Motor neuron (in vitro differentiated cells): ENCODE measurements at places on chromosomes 16 and 17.

DNA sequence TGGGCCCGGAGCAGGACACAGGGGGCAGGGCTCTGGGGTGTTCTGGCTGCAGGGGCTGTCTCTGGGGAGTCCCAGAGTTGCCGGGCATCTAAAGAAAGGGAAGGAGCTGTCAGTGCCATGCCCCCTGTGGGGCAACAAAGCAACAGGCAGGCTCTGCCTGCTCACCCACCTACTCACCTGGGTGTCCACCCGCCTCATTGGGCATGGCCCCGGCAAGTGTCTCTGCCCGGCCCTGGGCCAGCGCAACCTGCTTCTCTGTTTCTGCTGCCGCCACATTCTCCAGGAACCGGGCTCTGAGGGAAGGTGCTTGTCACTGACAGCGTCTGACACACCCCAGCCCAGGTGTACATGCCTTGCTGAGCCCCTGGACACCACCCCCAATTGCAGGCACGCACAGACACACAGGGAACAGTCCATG lies 7.3 kb downstream of the TMEM208 start:
- ATAC-seq: no peak

DNA sequence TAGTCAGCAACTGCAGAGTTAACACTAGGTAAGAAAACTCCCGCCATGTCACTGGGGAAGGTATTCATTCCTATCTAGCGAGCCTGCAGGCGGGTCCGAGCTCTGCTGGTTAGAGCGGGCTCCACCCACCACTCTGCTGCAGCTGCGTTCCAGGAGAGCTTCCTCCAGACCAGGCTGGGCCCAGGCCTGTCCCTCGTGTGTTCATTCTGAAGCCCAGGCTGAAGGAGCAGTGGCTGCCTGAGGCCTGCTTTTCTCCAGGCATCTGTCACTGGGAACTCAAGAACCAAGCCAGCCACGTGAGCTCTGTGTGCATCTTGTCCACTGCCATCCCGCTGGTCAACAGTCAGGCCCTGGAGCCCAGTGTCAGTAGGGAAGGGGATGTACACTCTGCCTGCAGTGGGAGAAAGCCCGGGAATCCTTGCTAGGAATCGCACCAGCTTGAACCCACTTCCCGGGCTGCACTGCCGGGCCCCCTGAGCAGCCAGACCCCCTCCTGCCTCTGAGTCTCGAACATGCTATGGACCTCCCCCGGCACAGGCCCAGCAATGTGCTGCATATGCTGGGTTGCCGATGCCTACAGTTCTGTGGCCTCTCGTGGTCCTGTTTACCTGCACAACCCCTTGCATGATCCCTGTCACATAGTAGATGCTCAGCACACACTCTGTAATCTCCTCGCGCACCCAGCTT lies 51.0 kb upstream of the ENPP7 start:
- no peak for ATAC-seq

DNA sequence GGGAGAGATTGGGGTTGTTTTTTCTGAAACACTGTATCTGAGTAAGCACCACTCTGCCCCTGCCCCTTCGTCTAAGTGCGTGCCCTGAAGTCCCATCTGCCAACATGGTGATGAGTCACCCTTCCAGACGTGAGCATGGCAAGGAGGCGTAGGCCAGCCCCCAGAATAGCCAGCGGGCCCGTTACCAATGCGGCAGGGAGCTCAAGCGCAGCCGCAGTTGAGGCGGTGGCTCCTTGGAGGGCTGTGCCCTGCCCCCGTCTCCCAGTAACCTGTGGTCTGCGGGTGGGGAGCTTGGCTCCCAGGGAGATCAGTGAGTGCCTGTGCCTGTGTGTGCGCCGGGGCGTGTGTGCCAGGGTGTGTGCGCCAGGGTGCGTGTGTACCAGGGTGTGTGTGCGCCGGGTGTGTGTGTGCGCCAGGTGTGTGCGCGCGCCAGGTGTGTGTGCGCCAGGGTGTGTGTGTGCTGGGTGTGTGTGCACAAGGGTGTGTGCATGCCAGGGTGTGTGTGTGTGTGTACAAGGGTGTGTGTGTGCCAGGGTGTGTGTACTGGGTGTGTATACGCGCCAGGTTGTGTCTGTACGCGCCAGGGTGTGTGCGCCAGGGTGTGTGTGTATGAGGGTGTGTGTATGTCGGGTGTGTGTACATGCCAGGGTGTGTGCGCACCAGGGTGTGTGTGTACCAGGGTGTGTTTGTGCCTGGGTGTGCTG lies 98.6 kb upstream of the CHMP6 start:
- ATAC-seq: no peak

DNA sequence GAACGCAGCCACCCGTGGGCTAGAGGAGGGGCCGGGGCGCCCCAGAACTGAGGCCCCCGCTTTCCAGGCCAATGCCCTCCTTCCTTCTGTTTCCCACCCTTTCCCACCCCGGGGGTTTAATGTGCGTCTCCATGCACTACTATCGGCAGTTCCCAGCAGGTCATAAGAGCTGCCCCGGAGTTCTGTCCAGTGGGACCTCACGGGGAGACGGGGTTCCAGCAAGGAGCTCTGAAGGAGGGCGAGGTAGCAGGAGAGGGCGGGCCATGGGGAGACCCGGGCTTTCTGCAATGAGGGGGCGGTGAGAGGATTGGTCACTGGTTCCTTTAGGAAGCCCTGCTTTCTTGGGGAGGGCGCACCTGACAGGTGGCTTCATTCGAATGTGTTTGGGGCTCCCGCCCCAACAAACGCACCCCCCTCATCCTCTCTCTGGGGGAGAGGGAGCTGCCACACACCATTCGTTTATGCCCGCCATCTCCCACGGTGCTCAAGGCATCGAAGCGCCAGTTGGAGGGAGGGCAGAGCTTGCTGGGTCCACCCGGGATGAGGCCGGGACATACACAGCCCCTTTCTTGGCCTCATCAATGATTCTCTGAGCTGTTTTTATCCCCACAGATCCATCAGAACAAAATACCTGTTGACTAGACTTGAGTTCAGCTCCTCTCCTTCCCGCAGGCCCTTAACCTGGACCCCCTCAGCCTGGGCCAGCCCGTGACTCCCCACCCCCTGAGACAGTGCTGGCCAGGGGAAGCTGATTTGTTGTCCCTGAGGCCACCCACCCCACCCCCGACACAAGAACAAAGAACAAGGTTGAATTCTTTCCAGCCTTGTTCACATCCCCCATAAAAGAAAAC lies 44.1 kb downstream of the SLC7A5 start:
- ATAC-seq: no peak

GRCh38 chr17:28896491-28896883 lies 1.0 kb downstream of the FLOT2 start:
- ATAC-seq: peak; percentile 0

DNA sequence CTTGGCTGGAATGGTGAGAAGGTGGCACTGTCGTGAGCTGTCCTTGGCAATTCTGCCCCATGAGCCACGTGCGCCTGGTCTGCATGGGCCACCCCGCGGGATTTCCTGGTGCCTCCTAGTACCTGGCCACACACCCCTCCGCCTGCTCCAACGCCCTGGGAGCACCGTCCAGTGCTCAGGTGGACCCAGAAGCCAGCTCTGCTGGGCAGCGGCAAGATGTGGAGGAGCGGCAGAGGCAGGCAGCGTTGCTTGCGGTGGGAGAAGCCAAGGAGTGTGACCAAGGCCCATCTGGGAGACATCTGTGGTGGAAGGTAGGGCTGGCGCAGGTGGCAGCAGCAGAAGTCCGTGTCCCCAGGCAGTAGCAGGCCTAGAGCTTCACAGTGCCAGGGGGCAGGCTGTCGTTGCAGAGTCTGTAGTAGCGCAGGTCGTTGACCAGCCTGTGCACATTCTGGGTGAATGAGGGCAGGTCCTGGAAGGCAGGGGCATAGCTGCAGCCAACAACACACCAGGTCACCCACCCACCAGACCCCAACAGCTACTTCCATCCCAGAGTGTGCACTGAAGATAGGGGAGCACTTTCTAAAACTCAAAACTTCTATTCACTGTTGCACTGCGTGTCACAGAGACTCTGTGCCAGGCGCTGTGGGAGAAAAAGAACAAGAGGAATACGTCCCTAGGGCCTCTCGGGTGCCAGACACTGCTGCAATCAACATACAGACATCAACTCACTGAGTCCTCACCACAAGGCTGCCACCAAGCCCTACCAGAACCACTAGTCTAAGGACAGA lies 34.9 kb upstream of the GSG1L start:
- ATAC-seq: no peak

DNA sequence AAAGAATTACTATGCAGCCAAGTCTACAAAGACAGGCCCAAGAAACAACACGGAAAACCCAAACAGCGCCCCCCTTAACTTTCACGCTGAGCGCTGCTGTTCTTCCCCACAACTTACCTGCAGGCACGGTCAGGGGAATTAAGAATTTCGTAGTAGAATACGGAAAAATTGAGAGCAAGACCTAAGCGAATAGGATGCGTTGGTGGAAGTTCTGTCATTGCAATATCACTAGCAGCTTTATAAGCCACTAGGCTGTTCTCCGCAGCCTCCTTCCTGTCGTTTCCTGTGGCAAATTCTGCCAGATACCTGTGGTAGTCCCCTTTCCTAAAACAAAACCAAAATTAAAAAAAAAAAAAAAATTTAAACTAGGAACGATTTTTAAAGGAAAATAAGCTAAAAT lies 39.0 kb downstream of the YWHAE start:
- no peak for ATAC-seq

DNA sequence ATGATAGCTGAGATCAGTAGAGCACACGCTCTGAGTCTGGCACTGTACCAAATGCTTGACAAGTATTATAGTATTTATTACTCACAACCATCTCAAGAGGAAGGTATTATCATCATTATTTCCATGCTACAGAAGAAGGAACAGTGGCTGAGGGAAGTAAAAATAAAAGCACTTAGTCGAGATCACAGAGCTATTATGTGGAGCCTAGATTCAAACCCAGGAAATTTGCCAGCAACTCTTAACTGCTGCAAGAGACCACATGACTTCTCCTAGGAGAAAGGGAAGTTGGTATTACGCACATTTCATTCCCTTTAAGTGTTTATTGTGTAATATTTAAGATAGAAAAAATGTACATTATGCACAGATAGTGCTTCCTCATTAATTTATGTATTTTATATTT lies 1.0 kb upstream of the RHOT1 start:
- ATAC-seq: peak; percentile 1

- ATAC-seq: no peak
These were observed 46.5 kb downstream of the CNOT1 start for GRCh38 chr16:58582971-58583765.

GRCh38 chr16:46583036-46583435 lies 38.1 kb downstream of the SHCBP1 start:
- ATAC-seq: no peak

DNA sequence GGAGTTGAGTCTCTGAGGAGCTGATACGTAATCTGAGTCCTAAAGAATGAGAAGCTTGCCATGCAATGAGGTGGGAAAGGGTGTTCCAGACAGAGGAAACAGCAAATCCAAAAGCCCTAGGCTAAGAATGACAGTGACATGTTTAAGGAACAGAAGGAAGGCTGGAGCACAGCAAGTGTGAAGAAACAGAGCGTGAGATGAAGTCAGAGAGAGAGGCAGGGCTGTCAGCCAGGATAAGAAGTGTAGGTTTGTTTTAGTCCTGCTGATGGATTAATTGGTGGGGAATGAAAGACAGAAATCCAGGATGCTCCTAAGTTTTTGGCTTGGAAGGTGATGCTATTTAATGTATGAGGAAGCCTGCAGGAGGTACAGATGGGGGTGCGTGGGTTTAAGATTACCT lies 14.5 kb downstream of the MMP28 start:
- no peak for ATAC-seq

GRCh38 chr16:30633526-30633925 lies 17.2 kb upstream of the PRR14 start:
- no peak for ATAC-seq

DNA sequence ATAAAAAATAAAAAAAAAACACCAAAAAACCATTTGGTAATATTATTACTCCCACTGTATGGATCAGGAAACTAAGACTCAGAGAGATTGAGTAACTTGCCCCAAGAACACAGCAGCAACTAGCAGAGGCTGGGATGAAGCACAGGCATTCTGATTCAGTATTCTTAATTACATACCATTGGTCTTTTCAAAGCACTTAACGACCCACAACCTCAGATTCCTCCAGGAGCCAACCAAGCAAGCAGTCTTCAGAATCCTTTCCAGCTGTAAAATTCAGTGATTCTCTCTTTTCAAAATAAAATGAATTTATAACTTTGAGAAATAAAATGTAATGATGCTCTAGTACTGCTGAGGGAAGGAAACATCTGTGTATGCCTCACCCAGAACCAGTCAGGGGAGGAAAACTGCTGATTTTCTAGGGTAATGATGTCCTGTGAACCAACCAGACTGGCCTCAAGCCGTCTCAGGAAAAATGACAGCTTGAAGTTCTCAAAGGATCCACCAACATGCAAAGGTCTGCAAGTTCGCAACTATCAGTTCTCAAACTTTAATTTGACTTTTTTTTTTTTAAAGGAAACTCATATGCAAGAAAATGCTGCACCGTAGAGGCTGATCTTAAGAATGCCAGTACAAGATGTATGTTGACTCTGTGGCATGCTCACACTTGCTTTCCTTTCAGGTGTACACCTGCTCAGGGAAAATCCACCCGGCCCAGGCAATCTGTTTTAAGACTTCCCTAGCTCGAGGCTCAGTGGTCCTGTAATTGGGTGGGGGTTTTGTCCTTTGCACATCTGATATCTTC lies 9.0 kb downstream of the CUEDC1 start:
- ATAC-seq: no peak

- ATAC-seq: peak; percentile 43
These were observed 114.5 kb upstream of the RPL38 start for GRCh38 chr17:74088934-74089329.

DNA sequence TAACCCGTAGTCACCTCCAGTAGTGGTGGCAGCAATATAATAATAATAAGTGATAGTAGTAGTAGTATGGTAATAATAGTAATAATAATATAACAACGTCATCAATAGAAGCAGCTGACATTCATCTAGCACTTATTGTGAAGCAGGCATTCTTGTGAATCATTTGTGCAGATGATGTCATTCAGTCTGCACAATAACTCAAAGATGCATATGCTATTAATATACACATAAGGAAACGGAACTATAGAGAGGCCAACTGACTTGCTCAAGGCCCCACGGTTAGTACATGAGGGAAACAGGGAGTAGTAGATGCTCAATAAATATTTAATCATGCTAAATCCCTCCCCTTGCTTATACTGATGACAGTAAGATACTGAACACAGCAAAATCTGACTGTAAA lies 35.4 kb upstream of the GAN start:
- no peak for ATAC-seq

- peak; percentile 82 for ATAC-seq
These were observed at the start of gene ASPHD1 for GRCh38 chr16:29900102-29900887. Gene ASPHD1 (plus strand): TSS chr16:29900488. CDS start chr16:29900972, 484 bp downstream.

DNA sequence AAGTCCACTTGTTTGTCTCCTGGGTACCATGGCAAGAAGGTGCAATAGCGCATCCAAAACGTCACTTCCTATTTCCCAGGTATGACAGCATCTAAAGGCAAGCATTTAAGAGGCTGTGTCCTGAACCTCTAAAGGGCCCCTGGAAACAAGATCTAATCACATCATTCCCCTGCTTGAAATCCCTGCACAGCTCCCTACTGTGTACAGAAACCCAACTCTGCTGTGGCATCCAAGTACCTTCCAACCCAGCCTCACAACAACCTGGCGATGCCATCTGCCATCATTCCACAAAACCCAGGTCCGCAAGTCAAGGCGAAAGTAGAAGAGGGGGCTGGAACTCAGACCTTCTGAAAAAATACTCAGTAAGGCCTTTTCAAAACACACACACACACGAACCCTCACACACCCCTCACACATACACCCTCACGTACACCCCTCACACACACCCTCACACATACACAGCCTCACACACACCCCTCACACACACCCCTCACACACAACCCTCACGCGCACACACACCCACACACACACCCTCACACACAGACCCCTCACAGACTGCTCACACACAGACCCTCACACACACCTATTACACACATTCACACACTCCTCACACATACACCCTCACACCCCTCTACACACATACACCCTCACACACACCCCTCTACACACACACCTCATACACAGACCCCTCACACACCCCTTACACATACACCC lies 24.5 kb downstream of the C17orf67 start:
- no peak for ATAC-seq

GRCh38 chr17:64084940-64085649 lies 44.8 kb downstream of the ERN1 start:
- ATAC-seq: no peak
